ENCODE measurements at places on chromosomes 6 and 20.

GRCh38 chr6:158850807-158851115 is 31.6 kb upstream of the EZR start:
- peak; percentile 6 for DNase-seq

GRCh38 chr6:52149076-52149475 is 37.1 kb upstream of the IL17A start:
- no peak for DNase-seq

DNA sequence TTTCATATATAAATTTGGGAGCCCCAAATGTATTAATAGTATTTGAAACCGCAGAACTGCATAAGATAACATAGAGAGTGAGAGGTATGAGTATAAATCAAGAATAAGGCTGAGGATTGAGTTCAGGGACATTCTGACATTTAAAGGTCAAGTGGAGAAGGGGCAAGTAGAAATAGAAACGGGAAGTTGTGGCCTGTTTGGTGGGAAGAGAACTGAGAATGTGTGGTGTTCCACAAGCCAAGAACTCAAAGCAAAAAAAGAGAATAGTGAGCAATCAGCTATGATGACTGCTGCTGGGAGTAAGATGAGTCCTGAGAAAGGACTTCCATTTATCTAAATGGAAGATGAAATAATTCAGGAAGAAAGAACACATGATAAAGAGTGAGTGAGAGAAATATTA is 418.4 kb downstream of the CD109 start:
- DNase-seq = no peak

GRCh38 chr6:151661928-151662327 is 145.6 kb upstream of the ESR1 start:
- DNase-seq = peak; percentile 10

DNA sequence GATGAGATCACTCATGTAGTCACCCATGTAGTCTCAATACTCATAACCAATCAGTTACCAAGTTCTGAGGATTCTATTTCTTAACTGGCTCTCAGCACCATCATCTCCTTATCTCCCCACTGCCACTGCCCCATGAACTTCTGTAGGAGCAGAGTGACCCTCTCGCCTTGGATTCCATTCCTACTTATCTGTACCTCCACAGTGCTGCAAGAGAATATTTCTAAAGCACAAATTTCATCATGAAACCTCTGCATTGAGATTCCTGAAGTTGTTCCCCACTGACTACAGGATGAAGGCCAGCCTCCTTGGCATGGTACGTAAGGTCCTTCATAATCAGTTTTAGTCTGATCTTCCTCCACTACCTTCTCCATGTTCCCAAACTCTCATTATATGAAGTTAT is 34.8 kb downstream of the BACH2 start:
- no peak for DNase-seq

DNA sequence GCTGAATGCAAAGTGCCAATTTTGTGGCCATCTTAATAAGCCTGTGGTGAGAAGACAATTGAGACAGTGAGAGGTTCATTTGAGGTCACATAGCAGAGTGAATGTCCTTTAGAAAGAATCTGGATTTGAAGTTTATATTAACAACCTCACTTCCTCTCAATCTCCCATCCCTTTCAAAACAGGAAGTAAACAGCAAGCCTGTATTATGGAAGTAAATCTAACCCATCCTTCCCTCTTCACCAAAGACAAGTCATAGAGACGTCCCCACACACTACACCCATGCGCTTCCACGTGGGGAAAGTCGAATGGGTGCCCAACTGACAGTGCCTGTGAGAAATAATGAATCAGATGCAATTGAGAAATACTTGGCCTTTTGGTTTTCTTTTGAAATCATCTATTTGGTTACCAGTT is 28.8 kb upstream of the CCND3 start:
- no peak for DNase-seq

DNA sequence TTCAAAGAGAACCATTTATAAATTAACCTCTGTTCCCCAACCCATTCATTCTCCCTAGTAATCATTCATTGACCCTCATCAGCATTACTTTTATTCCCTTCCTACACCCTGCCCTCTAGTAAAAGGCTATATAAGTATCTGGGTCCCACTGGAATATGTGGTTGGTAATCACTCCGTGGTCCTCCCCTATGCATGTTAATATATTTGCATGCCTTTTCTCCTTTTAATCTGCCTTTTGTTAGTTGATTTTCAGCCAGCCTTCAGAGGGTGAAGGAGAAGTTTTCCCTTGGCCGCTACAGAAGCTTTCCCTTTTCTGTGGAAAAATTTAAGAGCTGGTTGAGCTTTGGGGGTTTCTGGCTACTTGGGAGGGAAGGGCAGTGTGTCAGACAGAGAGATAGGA is 585.6 kb downstream of the UTRN start:
- DNase-seq = no peak

DNA sequence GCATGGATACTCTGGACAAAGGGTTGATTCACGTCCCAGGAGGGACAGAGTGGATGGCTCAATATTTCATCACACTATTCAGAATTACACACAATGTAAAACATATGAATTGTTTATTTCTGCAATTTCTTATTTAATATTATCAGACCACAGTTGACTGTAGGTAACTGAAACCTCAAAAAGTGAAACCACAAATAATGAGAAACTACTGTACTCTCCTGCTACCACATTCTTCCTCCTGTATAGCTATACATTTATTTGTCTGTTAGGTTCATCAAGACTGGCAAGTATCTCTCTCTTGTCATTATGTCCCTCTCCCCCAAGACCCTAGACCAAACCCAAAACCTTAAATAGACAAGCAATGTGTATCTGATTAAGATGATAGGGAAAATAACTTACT is 60.0 kb downstream of the SYCP2 start:
- DNase-seq = no peak

GRCh38 chr6:117928833-117929232 is 21.8 kb downstream of the SLC35F1 start:
- no peak for DNase-seq

DNA sequence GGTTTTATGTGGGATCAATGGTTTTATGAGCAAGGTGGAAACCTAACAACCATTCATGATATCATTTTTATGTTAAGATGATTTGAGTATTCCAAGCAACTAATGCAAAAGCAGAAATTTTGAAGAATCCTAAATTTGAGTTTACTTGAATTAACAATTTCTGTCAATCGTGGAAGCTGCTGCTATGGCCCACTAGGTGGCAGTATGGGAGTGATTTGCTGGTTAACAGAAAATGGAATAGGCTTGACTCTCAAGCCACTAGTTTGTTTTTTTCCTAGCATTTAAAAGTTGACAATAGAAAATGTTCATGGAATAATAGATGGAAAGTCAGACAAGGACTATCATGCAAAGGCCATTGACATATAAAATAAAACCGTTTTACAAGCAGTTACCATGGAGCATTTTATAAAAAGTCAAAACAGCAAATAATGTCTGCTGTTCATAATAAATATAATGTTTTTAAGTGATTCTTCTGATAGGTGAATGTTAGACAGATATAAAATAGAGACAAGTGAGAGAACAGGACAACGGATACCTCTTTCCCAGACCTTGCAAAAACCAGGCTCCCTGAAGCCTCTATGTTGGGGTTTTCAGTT is 43.0 kb upstream of the TMEM200A start:
- DNase-seq = peak; percentile 68

DNA sequence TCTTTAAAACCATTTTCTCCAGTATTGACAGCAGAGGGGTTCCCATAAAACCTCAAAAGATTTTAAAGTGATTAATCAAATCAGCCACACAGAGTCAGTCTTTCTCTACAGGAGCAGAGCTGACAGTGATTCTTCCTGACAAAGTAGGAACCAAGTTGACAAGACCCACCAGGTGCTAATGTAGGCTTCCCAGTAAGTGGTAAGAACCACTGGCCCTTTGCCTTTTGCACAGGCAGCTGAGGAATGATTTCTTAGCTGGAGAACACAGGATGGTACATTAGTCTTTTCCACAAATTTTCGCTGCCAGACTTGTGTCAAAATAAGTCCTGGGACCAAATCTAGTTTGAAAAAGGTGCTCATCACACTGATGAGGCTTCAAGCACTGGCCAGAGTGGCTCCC is 95.8 kb downstream of the ARMC2 start:
- no peak for DNase-seq

DNA sequence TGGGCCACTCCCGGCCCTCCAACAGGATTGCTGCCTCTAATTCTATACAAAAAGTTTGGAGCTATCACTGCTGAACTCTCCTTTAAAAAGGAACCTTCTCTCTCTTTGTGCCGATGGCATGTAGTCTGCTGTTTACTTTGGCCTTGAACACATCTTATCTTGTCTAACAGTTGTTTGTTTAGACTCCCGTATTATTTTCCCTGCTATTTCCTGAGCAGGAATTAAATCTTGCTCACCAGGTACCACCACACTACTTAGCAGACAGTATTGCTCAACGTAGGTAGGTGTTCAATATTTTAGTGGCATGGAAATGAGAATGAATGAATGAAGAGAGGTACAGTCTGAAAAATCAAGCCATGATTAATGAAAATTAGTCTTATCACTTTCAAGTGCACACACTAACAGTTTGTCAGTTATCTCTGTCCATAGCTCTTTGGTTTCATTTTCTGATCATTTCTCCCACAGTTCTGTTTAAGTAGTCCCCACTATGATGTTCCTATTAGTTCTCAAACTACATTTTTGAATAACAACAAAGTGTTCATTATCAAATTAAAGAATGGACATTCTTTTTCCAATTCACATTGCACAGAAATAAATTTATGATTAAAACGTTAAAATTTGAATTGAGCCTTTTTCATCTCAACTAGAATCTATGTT is 6.8 kb upstream of the HEY2 start:
- no peak for DNase-seq

- DNase-seq = peak; percentile 89
Observed at GRCh38 chr6:3419624-3420272, 37.1 kb downstream of the SLC22A23 start.

DNA sequence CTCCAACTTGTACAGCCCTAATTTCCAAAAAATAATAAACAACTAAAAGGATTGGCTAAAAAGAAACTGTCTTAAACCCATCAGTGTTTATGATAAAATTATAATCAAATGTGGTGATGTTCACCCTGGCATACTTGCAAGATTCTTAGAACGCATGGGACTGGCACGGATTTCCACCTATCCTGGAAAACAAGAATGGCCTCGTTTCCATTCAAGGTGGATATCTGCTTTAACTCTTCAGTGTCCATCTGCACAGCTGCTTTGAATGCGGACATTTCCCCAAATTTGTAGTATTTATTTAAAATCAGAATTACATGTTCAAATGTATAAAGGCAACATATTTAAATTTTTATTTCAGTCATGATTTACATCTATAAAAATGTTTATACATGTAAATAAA is 4.2 kb downstream of the CNR1 start:
- no peak for DNase-seq

DNA sequence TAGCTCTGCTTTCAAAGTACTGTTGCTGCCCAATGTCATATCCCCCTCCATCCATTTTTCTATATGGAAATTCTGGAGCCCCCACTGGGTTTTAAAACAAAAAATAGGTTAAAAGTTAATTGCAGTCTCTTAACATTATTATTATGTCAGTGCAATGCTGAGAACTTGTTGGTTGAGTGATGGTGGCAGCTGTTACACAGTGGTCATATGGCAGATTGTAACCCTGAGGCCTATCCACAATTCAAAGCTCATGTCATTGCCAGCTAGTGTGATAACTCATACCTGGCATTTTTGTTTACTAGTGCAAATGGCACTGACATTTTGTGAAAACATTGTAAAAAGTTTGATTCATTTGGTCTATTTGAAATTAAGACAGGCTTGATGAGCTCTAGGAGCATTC is 305.7 kb upstream of the FLRT3 start:
- DNase-seq = no peak

- DNase-seq = no peak
Observed at GRCh38 chr6:68880050-68880813, 245.2 kb downstream of the ADGRB3 start.

GRCh38 chr20:58014628-58015315 is 213.7 kb downstream of the ANKRD60 start:
- peak; percentile 98 for DNase-seq

- peak; percentile 16 for DNase-seq
Observed at GRCh38 chr6:121158891-121159290, 175.4 kb downstream of the TBC1D32 start.

- DNase-seq = peak; percentile 96
Observed at GRCh38 chr6:47161176-47161687, 119.1 kb upstream of the ADGRF1 start.

- peak; percentile 76 for DNase-seq
Observed at GRCh38 chr20:43849496-43850186, 65.0 kb upstream of the TOX2 start.

DNA sequence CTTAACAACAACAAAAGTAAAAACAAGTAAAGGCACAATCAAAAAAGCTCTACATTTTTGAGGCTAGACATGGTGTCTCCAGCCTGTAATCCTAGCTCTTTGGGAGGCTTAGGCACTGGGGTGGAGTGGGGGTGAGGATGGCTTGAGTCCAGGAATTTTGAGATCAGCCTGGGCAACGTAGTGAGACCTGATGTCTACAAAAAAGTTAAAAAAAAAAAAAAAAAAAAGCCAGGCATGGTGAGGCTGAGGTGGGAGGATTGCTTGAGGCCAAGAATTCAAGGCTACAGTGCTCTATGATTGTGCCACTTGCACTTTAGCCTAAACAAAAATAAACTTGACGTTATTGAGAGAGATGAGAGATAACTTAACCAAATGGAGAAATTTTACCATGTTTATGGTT is 60.1 kb downstream of the QKI start:
- no peak for DNase-seq

DNA sequence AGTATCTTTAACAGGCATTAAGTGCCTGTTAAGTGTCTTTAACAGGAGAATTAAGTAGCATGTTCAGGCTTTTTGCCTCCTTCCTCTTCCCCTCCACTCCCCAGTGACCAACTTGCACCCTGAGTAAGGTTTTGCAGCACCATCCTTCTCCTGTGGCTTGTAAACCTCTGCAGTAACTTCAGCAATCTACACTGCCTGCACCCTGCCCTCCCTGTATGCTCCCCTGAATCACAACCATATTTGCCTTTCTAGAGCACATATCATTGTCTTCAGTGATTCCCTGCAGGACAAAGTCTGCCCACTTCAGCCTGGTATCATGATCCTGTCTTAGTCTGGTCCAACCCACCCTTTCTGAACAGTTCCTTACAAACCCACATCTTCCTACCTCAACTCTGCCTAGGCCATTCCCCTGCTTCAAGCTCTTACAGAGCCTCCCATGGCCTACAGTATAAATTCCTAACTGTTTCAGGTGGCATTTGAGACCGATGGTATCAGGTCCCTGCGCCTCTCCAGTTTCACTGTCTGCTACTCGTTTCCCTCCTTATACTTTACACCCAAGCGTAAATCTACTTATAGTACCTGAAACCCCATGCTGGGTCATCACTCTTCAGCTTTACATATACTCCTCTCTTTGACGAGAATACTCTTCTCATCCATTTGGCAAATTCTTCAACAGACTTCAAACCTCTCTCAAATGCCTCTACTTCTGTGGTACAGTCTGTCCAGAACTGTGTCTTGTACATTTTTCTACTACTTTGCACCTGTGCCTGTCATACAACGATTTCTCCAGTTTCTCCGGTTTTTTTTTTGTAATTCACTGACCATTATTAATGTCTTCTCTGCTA is 69.8 kb downstream of the ZHX3 start:
- no peak for DNase-seq

GRCh38 chr20:59598625-59599310 is 5.6 kb upstream of the PHACTR3 start:
- peak; percentile 50 for DNase-seq
